Stimulated activated CD8-positive, alpha-beta memory T cell treated with anti-CD3 and anti-CD28 coated beads, Interleukin-7, amount 100 ng/mL, for 4 hours (primary cell): ENCODE measurements at places on chromosomes 1 and 21.
A peak's percentile ranks its signal among the peaks of the same experiment; 100 is the strongest.

- no peak for DNase-seq
Measured at GRCh38 chr1:227622739-227623475, 59.6 kb downstream of the ZNF678 start.

GRCh38 chr1:45230537-45230936 lies 24.1 kb upstream of the ZSWIM5 start:
- DNase-seq: no peak

DNA sequence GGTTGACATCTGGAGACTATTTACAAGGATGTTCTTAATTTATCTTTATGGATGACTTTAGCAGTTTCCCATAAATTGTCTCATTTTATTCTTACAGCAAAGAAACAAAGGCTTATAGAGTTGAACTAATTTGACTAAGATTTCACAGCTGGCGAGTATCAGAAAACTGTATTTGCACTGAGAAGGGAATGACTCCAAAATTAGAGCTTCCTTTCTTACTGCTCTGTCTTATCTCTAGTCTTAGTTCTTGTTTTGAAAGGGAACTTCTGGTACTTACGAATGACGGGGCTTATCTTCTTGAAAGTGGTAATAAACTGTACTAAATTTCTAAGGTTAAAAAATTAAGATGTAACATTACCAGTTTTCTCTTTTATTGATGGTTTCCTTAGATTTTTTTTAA lies 13.6 kb downstream of the CNST start:
- DNase-seq: no peak

DNA sequence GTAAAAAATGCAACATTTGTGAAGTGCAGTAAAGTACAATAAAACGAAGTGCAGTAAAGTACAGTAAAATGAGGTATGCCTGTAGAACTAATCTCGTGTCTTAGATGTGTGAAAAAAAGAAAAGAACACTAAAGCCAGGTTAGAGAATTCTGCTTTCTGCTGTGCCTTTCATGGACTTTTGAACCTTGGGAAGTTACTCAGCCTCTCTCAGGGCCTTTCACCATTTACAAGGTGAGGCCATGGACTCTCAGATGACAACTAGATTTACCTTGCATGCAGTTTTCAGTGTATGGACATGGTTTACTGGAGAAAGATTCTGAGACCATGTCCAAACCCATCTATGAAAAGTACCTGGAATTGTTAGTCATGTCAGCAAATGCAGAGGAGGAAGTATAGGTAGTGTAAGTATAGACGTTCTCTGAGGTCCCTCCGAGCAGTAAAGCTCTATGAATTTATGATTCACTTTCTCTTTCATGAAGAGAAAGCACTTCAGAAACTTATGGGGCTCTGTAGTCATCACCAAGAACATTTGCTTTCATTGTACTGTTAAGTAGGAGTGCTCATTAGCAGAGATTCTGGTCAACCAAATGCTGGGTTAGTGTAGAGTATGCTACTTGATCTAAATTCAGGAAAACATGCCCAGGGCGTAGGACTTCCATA lies 143.1 kb downstream of the CACNA1E start:
- DNase-seq: no peak

GRCh38 chr1:201731592-201731991 lies 97.4 kb upstream of the IPO9 start:
- no peak for DNase-seq

DNA sequence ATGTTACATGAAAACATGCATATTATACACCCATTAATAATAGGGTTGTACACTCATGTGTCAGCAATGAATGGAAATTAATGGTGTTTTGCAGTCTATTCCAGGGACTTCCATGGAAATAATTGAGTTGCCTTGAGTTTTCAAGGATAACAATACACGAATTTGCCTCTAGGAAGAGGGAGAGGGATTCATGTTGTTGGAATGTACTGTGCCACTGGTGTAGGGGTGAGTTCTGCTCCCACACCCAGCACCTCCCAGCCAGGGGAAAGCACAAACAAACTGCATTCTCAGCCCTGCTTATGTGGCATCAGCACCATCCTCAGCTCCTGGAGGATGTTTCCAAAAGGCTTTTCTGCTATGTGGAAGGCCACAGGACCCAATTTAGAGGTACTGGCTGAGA lies 57.8 kb downstream of the BCAR3 start:
- no peak for DNase-seq

DNA sequence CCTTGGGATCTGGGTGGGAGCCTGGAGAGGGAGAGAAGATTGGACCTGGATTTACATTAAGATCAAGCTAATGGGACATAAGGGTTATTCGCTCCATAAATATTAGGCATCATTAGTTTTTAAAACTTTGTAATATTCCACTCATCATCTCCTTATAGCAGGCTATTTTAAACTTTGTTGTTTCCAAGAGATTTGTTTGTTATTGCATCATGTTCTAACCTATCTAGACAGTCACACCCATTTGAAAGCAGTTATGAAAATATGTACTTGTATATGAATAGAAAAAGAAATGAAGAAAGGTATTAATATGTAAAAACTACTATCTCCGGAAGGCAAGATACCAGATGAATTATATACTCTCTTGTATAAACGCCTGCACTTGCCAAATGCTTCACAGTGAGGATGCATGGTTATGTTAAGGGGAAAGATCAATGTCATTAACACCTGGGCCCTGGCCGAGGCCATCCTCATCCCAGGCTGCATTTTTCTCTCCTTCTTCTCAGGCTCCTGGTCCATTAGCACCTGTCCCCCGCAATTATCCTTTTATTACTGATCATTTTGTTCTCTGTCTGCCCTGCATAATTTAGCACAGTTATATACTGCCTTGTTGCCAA lies 468.2 kb downstream of the MATN1 start:
- DNase-seq: no peak

DNA sequence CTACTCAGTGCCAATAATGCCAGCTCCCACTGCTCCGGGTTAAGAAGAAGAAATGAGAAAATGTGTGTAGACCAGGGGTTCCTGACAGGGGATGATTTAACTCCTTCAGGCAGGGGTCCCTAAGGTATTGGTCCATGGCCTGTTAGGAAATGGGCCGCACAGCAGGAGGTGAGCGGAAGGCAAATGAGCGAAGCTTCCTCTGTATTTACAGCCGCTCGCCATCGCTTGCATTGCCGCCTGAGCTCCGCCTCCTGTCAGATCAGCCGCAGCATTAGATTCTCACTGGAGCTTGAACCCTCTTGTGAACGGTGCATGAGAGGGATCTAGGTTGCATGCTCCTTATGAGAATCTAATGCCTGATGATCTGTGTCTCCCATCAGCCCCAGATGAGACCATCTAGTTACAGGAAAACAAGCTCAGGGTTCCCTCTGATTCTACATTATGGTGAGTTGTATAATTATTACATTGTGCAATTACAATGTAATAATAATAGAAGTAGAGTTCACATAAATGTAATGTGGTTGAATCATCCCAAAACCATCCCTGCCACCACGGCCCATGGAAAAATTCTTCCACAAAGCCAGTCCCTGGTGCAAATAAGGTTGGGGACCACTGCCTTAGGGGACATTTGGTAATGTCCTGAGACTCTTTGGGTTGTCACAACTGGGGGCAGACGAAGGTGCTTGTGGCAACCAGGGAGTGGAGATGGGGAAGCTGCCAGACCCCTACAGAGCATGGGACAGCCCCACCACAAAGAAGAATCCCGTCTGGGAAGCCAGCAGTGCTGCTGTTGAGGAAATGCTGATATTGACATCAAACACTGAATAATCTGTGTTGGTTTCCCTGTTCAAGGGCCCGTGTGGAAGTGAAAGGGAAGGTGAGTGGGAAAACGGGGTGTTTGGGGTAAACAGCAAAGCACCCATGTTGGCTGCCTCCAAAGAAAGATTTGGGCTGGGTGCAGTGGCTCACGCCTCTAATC lies 60.8 kb downstream of the DHRS3 start:
- DNase-seq: no peak

DNA sequence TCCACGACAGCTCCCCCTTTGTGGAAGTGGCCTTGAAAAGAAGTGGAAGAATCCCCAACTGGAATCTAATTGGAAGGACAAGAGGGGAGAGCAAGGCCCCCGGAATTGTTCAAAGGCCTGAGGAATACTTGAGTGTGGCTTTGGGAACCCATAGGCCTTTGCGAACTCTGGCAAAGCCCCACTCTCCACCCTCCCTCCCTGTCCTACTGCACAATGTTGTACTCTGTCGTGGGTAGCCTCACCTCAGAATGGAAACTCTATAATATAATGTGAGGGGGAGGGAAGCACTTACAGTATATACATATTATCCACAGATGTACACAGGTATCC lies 28.5 kb downstream of the PLPP3 start:
- no peak for DNase-seq

GRCh38 chr1:153494976-153495535 lies 34.6 kb upstream of the S100A7 start:
- peak; percentile 36 for DNase-seq

DNA sequence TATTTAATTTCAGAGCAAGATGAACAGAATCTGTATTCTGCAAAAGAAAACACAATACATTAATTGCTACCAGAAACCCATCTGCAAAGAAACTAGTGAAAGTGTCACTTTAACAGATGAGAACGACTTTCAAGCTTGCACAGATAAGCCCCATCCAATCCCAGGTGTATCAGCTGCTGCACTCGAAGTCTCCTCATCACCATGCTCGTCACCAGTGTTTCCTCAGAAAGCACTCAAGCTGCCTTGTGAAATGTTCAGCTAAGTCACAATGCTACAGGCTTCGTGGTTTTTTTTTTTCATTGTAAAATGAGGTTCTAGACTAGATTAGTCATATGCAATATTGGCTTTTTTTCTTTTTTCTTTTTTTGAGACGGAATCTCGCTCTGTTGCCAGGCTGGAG lies 3.3 kb upstream of the TOMM20 start:
- DNase-seq: no peak

DNA sequence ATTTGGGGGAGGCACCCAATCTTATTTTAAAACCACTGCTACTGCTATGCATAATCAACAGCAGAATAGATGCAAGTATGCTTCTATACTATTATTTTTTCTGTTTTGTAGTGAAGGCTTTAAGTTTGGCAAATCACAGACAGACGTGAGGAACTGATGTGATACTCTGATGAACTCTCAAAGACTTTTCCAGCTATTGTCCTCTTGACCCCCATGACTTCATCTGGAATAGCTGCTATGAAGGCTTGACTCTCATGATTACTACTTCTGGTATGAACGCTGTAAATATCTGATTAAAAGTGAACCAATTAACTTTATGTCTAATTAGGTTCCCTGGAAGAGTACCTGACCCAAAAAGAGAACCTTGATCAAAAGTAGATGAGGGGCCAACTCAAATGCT lies 49.1 kb downstream of the EYA3 start:
- DNase-seq: no peak

GRCh38 chr1:59391212-59392179 lies 94.6 kb downstream of the FGGY start:
- no peak for DNase-seq

- no peak for DNase-seq
Measured at GRCh38 chr1:190475421-190476141, 2.1 kb downstream of the BRINP3 start.

DNA sequence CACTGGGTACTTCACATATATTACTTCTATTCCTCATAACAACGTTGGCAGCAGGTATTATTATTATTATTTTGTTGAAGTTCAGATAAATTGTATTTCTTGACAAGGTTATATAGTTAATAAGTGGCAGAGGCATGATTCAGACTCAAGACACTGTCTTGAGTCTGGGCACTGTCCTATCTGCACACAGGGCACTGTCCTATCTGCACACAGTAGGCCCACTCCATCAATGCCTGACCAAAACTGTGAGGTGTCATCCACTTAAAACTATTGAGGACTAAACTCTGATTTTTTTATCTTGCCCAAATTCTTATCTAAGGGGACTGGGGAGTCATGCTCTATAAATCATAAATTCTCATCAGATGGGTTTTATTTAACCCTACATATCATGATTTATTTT lies 23.8 kb upstream of the IER5 start:
- DNase-seq: no peak

DNA sequence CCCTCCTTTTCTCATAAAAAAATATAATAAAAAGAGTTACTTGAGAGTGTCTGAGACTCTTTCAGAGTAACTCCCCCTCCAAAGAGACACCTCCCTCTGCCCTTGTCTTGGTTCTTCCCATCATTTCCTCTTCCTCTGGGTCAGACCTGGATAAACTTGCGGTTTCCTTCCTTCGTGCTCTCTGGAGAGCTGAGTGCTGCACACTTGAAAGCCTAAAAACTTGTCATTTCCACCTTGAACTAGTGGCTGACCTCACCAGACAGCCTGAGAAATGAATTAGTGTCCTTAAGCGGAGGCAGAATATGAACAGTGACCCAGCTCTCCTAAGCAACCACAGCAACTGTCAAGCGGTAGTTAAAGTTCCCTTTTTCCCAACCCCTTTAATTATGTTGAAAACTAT lies 88.4 kb upstream of the PROX1 start:
- DNase-seq: no peak

GRCh38 chr1:163596541-163597258 lies 274.9 kb downstream of the NUF2 start:
- DNase-seq: no peak

- no peak for DNase-seq
Measured at GRCh38 chr21:37623689-37624088, 257.1 kb downstream of the DYRK1A start.

GRCh38 chr1:46506470-46507219 lies 17.0 kb downstream of the DMBX1 start:
- DNase-seq: no peak

DNA sequence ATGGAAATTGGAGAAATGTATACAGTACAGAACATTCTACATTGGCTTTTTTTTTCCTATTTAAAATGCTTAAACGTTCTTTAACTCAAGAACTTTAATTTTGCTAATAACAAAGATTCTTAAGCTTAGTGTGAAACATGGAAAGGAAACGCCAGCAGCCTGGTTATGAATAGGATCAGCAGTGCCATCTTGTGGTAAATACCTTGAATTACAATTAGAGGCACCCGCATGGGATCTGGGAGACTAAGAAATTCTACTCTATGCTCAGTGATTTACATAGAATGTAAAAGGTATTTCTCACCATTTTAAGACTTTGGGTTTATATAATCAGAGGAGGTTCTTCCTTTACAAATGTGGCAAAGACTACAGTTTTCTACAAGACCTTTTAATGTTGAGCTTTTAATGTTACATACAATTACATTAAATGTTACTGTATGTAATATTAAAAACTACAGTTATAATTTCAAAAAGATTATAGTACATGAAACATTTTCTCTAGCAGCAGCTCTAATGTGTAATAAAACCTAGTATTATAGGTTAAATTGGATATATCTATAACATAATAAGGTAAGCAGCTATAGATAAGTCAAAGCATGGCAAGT lies 32.1 kb upstream of the APOBEC4 start:
- DNase-seq: no peak

GRCh38 chr1:28682840-28683239 lies 14.3 kb downstream of the GMEB1 start:
- no peak for DNase-seq

- no peak for DNase-seq
Measured at GRCh38 chr1:199242147-199242546, 603.3 kb downstream of the PTPRC start.
